ENCODE measurements at places on chromosomes 3 and 15.

DNA sequence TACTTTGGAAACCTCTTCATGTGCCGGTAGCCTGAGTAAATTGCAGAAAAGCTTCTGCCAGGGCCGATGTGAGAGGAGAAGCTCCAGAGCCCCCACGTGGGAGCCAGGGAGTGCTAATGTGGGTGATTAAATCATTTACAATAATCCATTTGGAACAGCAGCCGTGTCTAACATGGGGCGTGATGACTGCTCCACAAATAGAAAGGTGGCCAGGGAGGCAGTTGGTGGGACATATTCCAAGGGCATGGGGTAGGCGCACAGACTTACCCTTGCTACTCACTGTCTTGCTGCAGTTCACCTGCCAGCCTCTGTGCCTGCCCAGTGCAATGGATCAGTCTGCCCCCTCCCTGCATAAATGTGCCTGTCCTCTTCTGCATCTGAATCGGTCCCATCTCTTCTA, 39.3 kb upstream of the INSYN1 start:
- H3K4me3 ChIP-seq = no peak overlapping the region
- peaks cover 2% of the 10 kb centered on the region for H3K27me3 ChIP-seq
- H3K27ac ChIP-seq = no peak overlapping the region
- no peaks in the 10 kb centered on the region for H3K36me3 ChIP-seq

DNA sequence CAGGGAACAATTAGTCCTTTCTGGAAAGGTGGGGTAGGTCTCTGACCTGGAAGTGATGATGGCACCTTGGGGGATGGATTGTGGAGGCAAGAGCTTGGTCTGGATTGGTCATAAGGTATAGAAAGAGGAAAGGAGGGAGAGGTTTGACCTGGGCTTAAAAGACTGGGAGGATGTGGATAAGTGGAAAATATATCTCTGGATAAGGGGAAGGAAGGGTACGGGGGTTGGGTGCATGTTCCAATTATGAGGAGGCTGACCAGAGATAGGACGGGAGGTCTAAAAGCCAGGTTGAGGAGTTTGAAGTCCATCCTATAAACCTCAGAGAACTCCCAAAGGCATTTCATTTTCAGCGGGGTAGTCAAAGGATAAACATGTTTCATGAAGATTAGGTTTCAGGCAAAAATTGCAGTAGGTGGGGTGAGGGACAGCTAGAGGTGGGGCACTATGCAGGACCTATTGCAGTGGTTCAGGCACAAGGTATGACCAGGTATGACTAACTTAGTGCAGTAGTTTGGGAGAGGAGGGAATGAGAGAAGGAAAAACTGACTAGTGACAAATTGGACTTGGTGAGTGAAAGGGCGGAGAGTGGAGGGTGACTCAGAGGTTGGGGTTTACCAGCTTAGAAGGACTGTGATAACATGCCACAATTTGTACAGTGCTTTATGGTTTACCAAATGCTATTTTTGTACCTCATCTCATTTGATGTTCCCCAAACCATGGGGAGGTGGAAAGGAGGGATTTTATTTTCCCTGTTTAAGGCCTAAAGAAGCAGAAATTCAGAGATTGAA, 10.7 kb downstream of the PDE8A start:
- H3K4me1 ChIP-seq = peaks cover 29% of the 10 kb centered on the region
- DNase-seq = no peak

DNA sequence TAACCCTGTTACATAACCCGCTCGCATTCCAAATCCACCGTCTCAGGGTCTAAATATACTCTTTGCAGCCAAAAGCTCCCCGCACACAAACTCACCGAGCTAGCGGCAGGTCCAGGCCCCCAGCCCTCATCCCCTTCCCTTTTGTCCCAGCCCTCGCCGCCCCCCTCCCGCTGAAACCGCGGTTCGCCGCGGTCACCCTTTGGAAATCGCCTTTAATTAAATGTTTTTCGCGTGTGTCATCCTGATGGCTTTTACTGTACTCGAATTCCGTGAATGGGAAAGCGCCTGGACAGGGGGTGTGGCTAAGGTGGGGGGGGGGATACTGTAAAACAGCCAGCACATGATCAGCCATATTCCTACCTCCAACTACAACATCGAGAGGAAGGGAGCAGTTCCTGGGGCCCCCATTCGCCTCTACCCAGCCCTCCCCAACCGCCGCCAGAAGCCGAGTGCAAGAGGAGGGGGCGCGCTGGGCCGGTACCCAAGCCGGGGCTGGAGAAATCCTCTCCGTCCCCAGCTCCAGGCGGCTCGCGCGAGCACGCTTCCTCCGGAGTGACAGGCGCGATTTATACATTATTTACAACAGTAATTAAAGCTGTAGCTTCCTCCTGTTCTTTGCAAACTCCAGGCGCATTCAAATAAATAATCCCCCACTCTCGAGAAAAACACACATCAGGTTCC, 1.7 kb downstream of the RORA start:
- H3K4me3 ChIP-seq = no peak overlapping the region
- H3K4me1 ChIP-seq = peaks cover 13% of the 10 kb centered on the region
- H3K27me3 ChIP-seq = peaks cover 83% of the 10 kb centered on the region
- DNase-seq = no peak

DNA sequence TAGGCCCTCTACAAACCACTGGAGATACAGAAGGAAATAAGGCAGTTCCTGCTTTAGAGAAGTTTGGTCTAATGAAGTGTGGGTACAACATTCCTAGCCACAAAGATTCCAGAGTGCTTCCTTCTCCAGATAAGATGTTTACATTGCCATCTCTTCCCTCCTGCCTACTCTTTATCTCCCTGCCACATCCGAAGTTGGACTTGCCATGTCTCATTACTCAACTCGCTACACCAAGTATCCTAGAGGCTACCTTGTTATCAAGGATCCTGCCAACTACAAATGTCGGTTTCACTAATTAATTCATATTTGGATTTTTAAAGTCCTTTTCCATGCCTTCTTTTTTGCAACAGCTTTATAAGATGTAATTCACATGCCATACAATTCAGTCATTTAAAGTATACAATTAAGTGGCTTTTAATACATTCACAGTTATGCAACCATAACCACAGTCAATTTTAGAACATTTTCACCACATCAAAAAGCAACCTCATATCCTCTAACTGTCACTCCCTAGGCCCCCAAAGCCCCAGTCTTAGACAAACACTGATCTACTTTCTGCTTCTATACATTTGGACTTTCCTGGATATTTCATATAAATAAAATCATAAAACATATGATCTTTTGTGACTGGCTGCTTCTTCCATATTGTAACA, 53.7 kb upstream of the CSTA start:
- H3K27ac ChIP-seq = no peak overlapping the region
- DNase-seq = no peak
- H3K4me3 ChIP-seq = no peak overlapping the region
- no peaks in the 10 kb centered on the region for H3K27me3 ChIP-seq
- no peaks in the 10 kb centered on the region for H3K36me3 ChIP-seq

All from CD4-positive, alpha-beta T cell (primary cell).